NCI-H460 (cell line): ENCODE measurements at places on chromosomes 7 and 10.

- DNase-seq, result no peak
Observed at GRCh38 chr7:118040562-118040961, 143.4 kb upstream of the LSM8 start.

DNA sequence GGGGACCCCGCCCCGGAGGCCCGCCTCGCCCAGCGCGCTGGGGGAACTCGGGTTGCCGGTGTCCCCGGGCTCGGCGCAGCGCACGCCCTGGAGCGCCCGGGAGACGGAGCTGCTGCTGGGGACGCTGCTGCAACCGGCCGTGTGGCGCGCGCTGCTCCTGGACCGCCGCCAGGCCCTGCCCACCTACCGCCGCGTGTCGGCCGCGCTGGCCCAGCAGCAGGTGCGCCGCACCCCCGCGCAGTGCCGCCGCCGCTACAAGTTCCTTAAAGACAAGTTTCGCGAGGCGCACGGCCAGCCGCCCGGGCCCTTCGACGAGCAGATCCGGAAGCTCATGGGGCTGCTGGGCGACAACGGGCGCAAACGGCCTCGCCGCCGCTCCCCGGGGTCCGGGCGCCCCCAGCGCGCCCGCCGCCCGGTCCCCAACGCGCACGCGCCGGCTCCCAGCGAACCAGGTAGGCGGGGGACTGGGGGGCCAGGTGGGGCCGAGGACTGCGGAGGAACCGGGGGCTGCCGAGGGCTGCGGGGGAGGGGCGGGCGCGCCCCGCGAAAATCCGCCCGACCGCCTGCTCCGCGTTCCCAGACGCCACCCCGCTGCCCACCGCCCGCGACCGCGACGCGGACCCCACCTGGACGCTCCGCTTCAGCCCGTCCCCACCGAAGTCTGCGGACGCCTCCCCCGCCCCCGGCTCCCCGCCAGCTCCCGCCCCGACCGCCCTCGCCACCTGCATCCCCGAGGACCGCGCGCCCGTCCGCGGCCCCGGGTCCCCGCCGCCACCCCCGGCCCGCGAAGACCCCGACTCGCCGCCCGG is 574 bp downstream of the UTF1 start:
- DNase-seq, result no peak

DNA sequence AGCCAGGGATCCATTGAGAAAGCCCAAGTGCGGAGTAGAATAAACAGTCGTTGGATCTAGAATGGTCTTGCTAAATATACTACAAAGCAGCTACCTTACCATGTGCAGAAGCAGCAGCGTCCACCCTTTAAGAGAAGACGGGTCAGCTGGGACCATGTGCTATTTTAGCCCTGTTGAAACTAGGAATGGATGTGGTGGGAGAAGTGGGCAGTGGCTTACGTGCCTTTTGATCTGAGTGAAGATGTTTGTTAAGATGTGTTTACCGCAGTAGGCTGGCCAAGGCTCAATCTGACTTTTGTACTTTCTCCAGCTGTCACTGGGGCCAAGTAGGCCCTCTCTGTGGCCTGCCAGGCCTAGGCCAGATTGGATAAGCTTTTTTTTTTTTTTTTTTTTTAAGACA is 9.2 kb downstream of the HABP2 start:
- no peak for DNase-seq

DNA sequence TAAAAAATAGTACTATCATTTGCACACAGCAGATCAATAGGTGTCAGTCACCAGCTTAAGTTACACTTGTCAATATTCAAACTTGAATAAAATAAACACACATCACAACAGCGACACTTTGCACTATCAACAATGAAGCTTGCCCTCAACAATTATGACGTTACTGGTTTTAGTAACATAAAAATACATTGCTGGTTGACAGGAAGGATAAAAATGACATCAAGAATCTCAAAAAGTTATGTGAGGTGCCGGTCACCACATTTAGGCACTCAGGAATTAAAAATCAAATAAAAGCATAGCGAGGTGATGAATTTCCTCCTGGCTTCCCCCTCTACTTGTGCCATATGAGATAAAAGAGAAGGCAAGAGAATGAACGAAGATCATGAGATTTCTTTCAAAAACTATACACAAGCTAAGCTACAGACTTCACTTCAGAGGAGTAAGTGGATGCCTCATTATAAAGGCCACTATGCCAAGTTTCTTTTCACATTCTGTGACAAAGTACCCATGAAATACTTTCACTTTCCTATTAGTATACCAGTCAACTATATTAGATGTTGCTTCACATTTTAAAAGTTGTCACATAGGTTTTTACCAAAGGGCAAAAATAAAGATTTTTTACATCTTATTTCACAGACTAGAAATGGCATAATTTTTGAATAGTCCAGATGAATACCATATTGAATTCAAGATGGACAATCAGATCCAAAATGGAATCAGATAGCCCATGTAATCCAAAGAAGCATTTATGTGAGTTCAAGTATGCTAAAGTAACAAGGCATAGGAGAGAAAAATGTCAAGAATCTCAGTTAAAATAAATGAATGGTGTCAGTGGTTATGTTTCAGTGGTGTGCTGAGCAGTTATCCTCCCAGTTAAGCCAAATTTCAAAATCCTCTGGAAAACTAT is 3.6 kb downstream of the CCDC71L start:
- no peak for DNase-seq

DNA sequence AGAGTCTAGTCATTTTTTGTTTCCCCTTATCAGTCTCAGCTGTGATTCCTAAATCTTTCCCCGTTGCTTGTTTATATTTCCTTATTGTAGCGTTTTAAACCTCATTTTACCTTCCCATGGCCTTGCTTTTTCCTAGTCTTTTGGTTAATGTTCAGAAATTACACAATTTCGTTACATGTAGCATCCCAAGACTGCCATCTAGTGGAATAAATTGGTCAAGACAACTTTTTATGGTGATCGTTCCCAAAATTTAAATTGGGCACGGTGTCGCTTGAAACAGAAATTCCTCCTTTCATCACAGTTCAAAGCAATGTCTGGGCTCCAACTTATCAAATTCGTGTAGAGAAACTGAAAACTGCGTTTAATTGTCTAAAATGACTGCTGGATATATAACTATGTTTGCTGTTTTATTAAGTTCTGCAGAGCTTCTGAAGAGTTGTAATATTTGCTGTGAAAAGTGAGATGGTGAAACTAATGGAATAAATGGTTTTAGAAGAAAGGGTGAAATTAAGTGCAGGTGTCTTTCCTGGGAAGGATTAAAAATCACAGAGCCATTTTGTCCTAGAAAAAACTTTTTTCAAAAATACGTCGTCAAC is 370.2 kb downstream of the PHF14 start:
- peak; percentile 59 for DNase-seq

DNA sequence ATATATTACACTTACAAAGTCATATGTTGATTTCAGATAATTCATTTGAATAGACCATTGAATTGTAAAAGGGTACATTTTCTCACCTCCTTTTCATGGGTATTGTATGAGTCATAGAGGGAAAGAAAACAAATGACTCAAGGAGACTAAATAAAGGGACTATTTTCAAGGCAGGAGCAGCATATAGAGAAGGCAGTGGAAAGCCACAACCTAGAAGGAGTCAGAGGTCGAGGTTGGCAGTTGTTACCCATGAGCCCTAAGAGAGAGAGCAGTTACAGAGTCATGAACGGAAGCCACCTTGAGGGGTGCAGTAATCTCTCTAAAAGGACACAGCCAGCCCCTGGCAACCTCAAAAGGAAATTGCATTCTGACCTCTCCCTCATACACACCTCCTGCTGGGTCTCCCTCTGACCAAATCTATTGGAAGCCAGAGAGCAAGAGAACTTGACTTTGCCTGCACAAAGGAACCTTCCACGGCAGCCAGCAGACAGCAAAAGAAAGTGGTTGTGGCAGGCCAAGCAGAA is 137.9 kb downstream of the GRM8 start:
- no peak for DNase-seq

GRCh38 chr7:106216517-106216922 is 68.3 kb downstream of the NAMPT start:
- peak; percentile 90 for DNase-seq

DNA sequence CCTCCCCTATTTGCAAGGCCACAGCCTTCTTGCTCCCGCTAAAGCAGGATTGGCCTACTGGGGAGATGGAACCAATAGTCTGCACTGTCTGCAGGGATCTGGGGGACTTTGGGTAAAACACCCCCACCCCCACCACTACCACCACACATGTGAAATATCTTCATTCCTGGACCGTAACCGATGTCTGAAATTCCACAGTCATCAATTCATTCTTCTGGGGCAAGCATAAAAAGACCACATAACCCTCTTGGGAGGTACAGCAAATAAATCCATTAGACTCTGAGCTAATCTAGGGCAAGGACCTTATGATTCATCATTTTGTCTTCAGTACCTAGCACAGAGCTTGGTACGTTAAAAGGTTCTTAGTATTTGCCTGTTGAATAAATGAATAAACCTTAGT is 307.8 kb downstream of the GPAM start:
- DNase-seq, result no peak

GRCh38 chr10:24718031-24718855 is 5.4 kb downstream of the ARHGAP21 start:
- peak; percentile 61 for DNase-seq

DNA sequence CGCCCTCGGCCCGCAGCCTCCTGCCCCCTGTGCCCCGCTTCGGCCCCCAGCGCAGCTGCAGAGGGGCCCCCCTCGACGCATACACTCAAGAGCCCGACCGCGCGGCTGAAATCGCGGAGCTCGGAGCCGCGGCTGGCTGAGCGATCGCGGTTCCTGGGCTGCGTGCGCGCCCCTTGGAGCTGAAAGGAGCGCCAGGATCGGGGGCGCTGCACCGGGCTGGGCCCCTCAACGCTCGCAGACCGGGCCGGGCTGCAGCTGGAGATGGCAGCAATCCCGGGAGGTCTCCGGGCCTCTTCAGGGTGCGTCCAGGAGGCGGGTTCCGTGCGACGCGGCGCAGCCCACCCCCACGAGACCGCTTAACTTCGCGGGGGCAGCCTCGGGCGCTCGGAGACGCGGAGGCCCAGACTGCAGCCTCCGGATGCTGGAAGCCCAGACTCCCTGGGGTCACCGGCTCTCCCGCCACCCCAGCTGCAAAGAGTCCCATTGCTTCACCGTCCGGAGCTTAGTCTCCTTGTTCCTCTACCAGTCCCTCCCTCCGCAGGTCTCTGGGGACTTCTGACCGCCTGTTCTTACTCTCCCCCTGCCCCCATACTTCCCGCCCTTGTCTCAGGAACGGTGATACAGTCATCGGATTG is 73.0 kb upstream of the LRRC4 start:
- DNase-seq, result no peak

DNA sequence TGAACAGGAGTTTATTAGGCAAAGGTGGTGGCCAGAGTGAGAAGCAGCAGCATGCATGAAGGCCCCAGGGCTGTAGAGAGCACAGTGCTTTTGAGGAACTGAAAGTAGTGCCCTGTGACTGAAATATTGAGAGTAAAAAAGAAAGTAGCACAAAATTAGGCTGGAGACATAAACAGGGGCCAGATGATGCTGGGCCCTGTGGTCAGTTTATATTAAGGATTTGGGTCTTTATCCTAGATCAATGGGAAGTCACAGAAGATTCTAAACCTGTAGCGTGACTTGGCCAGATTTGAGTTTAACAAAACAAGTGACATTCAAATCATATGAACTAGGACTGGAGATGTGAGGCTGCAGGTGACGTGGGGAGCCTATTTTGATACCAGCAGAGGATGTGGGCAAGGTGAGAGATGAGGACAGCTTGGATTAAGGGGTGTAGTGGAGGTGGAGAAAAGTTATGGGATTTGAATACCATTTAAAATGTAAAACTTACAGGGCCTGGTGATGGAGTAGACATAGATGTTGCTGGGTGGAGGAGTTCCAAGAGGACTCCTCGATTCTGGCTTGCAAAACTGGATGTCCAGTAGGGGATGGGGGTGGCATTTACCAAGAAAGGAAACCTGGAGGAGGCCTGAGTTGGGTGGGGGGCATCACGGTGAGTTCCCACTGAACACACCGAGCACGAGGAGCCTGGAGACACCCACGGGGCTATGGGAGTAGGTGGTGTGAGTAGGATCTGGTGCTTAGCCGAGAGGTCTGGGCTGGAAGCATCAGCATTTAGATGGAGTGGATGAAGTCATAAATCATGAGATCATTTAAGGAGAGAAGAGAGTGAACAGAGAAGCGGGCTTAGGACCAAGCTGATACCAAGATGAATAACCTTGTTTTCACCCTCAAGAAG is 52.8 kb downstream of the HHEX start:
- DNase-seq, result no peak

DNA sequence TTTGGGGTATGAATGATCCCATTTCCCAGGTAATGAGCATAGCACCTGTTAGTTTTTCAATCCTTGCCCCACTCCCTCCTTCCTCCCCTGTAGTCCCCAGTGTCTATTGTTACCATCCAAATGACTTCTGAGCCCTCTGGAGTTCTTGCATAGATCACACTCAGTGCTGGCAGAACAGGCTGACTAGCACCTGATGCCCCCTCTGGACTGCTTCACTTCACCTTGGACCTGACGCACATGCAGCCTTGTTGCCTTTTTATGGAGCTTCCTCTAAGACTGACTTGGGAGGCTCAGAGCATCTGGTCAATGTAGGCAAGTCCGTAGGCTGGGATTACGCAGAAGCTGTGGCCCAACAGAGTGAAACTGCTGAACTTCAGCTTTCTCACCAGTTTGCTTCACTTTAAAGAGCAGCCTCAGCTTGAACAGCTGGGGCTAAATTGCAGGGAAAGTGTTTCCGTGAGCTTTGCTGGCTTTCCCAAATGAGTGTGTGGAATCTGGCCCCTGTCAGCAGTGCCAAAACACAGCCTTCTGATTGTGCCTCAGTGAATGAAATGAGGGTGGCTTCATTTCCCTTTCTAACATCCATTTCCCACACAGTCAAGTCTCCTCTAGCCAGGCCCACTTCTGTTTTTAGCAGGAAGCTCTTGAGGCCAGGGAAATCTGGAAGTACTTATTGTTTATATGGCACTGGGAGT is 48.5 kb downstream of the NXPH1 start:
- peak; percentile 60 for DNase-seq

DNA sequence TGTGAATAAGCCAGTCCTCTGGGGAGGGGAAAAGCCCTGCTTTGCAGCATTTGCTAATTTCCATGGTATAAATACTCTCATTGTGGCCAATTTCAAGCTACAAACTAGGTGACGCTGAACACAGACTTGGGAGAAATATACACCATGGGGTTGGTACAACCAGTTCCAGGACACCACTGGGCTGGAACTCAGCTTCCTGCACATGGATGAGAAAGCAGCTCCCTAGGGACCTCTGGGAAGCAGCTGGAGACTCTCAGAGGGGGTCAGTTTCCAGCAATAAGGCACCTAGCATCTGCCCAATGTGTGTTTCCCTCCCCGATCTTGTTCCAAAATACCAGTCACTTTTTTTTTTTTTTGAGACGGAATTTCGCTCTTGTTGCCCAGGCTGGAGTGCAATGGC is 56.8 kb upstream of the WDR11 start:
- no peak for DNase-seq
